Upper lobe of right lung (tissue), 1 donor: ENCODE measurements at places on chromosomes 3 and 15.

- no peaks in the 10 kb centered on the region for H3K36me3 ChIP-seq
- H3K4me1 ChIP-seq: peaks cover 40% of the 10 kb centered on the region
- no peak for DNase-seq
- no peak overlapping the region for H3K27ac ChIP-seq
- H3K4me3 ChIP-seq: no peak overlapping the region
- no peaks in the 10 kb centered on the region for H3K27me3 ChIP-seq
These were observed 13.2 kb downstream of the TSC22D2 start for GRCh38 chr3:150421256-150421655.

GRCh38 chr15:70348581-70349344 is 251.0 kb upstream of the TLE3 start:
- peak overlapping the region; percentile 30 for H3K27ac ChIP-seq
- DNase-seq: peak; percentile 75
- no peaks in the 10 kb centered on the region for H3K27me3 ChIP-seq
- H3K4me3 ChIP-seq: no peak overlapping the region
- no peaks in the 10 kb centered on the region for H3K36me3 ChIP-seq
- H3K4me1 ChIP-seq: peaks cover 4% of the 10 kb centered on the region

DNA sequence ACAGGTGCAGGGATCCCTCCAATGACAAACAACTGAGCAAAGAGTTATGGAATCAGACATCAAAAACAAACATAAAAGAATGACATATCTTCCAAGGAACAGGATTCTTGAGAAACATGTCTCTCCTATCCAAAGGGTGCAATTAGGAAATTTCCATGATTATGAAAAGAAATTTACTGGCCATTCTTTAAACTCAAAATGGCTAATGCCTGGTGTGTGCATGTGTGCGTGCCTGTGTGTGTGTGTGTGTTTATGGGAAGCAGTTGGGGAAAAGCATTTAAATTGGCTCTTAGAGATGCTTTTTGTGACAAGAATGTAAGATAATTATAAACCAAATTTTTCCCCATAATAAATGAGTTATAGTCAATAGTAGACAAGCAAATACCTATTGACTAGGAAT is 320.5 kb upstream of the THBS1 start:
- no peaks in the 10 kb centered on the region for H3K36me3 ChIP-seq
- no peak overlapping the region for H3K27ac ChIP-seq
- no peak for DNase-seq

DNA sequence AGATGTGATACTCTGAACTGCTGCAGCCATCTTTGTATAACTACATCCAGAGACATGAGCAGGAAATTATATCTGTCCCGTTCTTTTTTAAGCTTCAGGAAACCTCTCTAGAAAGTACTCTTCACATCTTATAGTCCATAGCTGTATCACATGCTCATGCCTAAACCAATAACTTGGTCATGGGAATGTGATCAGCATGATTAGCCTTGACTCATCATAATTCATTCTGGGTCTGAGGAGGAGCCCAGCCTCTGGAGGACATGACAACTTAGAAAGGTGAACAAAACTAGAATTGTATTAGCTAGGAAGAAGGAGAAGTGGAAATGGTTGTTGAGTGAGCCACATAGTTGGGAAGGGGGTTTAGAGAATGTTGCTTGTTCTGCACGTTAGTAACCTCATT is 12.9 kb downstream of the PPM1L start:
- no peak overlapping the region for H3K27ac ChIP-seq
- no peaks in the 10 kb centered on the region for H3K36me3 ChIP-seq
- DNase-seq: no peak
- no peak overlapping the region for H3K4me3 ChIP-seq
- H3K27me3 ChIP-seq: no peaks in the 10 kb centered on the region

GRCh38 chr3:195828762-195829161 is 17.0 kb upstream of the MUC4 start:
- H3K27ac ChIP-seq: no peak overlapping the region
- H3K4me3 ChIP-seq: no peak overlapping the region
- H3K36me3 ChIP-seq: no peaks in the 10 kb centered on the region
- H3K4me1 ChIP-seq: no peaks in the 10 kb centered on the region
- no peak for DNase-seq

GRCh38 chr3:13484851-13485590 is 4.9 kb downstream of the HDAC11 start:
- no peaks in the 10 kb centered on the region for H3K27me3 ChIP-seq
- H3K4me1 ChIP-seq: peaks cover 20% of the 10 kb centered on the region
- no peaks in the 10 kb centered on the region for H3K36me3 ChIP-seq
- H3K27ac ChIP-seq: peak overlapping the region; percentile 80
- no peak overlapping the region for H3K4me3 ChIP-seq
